ENCODE measurements at places on chromosomes 1 and 21.

- DNase-seq: no peak
Measured at GRCh38 chr1:61506944-61507500, 217.9 kb downstream of the TM2D1 start.

DNA sequence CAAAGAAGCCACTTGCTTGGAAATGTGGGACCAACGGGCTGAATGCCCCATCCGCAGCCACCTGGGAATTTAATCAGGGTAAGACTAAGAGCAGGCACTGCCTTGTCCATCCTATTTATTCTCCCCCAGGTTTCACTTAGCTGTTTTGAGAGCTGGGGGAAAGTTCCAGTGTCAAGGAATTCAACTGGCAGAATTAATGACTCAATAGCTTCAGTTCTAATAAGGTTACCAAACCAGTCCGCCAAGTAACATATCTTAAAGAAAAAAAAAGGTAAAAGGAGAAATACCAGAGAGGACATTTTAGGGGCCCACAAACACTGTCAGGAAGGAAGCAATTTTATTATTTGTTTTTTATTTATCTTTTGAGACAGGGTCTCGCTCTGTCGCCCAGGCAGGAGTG is 157.6 kb upstream of the SOD1 start:
- DNase-seq: no peak

GRCh38 chr1:194298007-194298598 is 1111.7 kb upstream of the B3GALT2 start:
- no peak for DNase-seq

GRCh38 chr1:236654957-236655356 is 31.3 kb upstream of the ACTN2 start:
- no peak for DNase-seq

- no peak for DNase-seq
Measured at GRCh38 chr1:177082855-177083693, 81.4 kb downstream of the ASTN1 start.

GRCh38 chr1:160405331-160405877 is 5.0 kb downstream of the VANGL2 start:
- no peak for DNase-seq

- no peak for DNase-seq
Measured at GRCh38 chr21:17859661-17860060, 40.5 kb upstream of the C21orf91 start.

- no peak for DNase-seq
Measured at GRCh38 chr1:168972887-168973286, 133.6 kb upstream of the ATP1B1 start.

- DNase-seq: no peak
Measured at GRCh38 chr1:218447010-218447689, 102.0 kb downstream of the TGFB2 start.

GRCh38 chr1:100266741-100267140 is 725 bp downstream of the RTCA start:
- DNase-seq: no peak

- no peak for DNase-seq
Measured at GRCh38 chr1:227317523-227318015, 723 bp downstream of the CDC42BPA start.

DNA sequence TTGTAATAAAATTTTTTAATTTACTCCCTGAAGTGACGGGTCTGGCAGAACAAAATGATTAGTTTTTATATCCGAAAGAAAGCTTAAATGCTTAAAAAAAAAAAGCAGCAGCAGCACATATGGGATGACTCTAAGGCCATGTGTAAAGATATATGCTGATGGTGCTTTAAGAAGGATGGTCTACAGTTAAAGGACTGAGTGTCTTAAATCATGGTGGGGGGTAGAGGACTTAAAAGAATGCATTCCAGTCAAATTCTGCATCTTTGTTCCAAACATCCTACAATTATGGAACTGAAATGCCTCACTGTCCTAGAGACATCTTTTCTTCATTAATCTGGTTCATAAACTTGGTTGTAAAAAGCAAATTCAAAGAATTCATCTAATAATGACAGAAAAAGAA is 7.0 kb downstream of the KDM5B start:
- no peak for DNase-seq

GRCh38 chr1:152035539-152036266 is 1.1 kb downstream of the S100A11 start:
- DNase-seq: no peak

- DNase-seq: peak; percentile 51
Measured at GRCh38 chr21:36684957-36685714, 13.8 kb upstream of the SIM2 start.

- no peak for DNase-seq
Measured at GRCh38 chr1:81254560-81254959, 546.2 kb upstream of the ADGRL2 start.

DNA sequence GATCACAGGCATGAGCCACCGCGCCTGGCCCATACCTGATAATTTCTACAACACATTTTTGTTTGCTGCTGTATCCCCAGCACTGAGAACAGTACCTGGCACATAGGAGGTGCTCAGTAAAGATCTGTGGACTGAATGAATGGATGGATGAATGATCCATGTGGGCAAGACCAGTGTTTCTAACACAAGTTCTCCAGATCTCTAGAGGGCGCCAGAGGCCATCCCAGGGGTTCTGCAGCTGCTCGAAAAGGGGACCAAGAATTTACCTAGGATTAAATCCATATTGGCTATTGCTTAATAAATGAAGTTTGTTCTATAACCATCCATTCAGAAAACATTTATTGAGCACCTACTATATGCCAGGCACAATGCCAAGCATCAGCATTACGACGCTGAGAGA is 167.7 kb downstream of the ACTL8 start:
- DNase-seq: peak; percentile 36

- DNase-seq: no peak
Measured at GRCh38 chr21:18549214-18549905, 145.8 kb upstream of the TMPRSS15 start.

DNA sequence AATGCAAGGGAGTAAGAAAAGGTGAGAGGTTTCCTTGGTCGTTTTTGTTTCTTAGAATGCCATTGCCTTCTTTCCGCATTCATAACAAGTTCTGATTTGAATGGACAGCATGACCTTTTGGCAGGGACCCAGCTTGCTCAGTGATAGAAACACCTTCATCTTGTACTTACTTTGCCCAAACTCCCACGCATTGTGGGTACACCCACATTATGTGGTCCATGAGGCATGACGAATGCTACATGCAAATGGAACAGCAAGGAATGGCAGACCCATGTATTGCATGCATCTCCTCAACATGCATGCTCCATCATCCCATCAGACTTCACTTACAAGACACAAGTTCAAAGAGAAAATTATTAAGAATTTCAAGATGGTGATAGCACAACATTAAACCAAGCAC is 102.8 kb downstream of the CDC7 start:
- DNase-seq: no peak

GRCh38 chr1:67460676-67461500 is 30.7 kb upstream of the SERBP1 start:
- peak; percentile 68 for DNase-seq

GRCh38 chr1:195591917-195592672 is 1016.1 kb downstream of the KCNT2 start:
- DNase-seq: no peak

- DNase-seq: no peak
Measured at GRCh38 chr1:86699186-86699585, 5.2 kb upstream of the SH3GLB1 start.

- DNase-seq: no peak
Measured at GRCh38 chr1:50877641-50878040, 82.4 kb downstream of the FAF1 start.

DNA sequence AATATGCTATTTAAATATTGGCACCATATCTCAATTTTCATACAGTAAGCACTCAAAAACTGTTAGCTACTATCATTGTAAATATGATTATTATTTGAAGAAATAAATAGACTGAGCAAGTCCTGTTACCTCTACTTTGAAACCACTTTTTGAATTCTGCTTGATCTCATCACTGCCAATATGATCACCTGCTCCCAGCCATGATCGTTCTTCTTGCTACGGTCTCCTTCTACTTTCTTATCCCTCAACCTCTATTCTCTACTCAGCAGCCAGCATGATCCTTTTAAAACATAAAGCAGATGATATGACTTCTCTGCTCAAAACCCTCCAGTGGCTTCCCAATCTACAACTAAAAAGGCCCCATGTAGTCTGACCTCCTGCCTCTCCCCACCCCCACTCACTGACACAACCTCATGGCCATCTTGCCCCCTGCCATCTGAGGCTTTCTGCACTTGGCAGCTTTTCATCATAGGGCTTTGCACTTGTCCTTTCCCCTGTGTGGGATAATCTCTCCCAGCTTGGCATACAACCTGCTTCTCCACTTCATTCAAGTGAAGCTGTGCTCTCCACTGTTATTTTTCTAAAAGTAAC is 27.2 kb downstream of the CD34 start:
- DNase-seq: no peak
